Brain microvascular endothelial cell (primary cell): ENCODE measurements at places on chromosomes 3 and 15.

GRCh38 chr15:23447107-23447500 lies at the start of gene GOLGA6L2:
Gene GOLGA6L2, minus strand, starts transcription at chr15:23447243. Its CDS starts 62 bp downstream, at chr15:23447181.
- no peak for DNase-seq

GRCh38 chr3:25887907-25888306 lies 98.0 kb downstream of the OXSM start:
- DNase-seq = no peak

DNA sequence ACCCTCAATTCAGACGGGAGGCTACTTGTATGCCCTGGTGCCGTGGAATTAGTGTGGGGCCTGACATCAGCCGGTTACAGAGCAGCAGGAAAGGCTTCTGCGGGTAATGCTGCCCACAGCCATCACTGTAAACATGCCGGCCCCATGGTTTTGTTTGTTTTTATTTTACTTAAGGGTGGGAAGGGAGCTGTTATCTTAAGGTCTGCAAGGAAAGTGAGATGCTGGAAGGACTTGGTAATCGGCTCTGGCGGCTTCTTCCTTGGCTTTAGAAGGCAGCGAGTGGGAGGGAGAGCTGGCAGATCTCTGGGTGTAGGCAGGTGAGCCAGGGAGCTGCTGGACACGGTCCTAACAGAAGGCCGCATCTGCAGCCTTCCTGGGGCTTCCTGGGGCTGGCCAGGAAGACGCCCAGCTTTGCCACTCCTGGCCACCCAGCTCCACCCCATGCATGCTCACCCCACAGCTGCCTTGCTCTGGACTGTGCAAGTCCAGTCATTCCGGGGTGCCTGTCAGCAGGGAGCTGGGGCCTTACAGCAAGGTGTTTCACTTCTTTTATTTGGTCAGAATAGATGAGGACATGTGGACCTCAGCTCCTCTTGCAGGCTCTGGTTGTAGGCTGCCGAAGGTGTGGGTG lies 54.1 kb upstream of the FURIN start:
- peak; percentile 13 for DNase-seq

DNA sequence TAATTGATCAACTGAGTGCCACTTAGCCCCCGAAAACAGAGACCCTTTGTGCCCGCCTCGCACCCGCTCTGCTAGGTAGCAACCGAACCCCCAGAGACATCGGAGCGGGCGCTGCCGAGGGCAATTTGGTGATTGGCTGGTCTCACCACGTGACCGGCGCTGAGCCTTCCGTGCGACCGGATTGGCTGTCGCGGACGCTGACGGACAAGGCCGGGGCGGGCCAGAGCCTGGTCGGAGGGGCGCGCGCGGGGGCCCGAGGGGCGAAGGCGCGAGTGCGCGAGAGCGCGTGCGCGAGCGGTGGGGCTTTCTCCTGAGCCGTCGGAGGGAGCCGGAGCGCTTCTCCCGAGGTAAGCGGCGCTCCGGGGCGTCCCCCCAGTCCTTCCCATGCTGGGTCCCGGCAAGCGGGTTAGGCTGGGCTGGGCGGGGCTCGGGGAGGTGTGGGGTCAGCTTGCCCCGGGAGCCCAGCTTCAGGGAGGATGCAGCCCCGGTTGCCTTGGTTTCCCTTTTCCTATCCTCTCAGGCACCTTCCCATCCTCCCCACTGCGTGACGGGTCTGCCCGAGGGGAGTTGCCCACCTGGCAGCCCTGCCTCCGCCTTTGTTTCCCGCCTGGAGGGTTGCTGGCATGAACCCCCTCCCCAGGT lies at the start of gene TMEM108:
TMEM108 (plus strand) TSS at position 303 of the 642 bp plus-strand sequence.
- DNase-seq = peak; percentile 76

GRCh38 chr3:125375950-125376679 lies 990 bp upstream of the ZNF148 start:
- DNase-seq = no peak

GRCh38 chr15:64090527-64090926 lies 3.1 kb downstream of the CIAO2A start:
- DNase-seq = no peak

DNA sequence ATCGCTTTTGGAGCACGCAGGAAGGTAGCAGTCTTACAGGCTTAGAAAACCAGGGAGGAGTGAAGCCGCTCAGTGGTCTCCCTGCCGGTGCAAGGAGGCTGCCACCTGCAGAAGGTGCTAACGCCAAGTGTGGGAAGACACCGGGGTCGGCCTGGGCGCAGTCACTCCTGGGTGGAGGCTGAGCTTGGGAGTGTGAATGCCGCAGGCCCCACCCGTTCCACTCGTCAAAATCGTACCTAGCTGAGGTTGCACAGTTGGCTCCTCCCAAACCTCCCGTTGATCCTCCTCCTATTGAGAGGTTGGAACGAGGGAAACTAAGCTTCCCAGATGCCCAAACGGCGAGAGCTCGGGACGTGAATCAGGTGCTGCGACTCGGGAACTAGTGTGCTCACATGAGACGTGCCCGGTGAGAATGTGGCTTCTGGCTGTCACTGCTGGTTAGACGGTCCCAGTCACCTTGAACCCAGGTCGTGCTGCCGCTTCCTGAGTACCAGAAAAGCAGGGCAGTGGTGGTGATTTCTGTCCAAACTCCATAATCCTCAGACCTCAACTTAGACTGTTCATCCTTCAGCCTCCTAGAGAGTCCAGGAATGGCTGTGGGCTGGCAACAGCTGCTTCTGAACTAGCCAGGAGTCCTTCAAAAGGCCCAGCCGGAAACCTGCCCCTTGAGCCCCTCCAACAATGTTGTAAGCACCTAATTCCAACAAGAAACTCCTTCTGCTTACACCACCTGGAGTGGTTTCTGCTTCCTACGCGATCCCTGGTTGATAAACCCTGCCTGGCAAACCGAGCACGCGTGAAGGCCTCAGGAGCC lies 156.0 kb downstream of the XXYLT1 start:
- DNase-seq = no peak

GRCh38 chr15:100032358-100033085 lies 299.3 kb upstream of the LYSMD4 start:
- peak; percentile 17 for DNase-seq
